Fibroblast of skin of right quadriceps (primary cell): ENCODE measurements at places on chromosomes 7 and 10.

DNA sequence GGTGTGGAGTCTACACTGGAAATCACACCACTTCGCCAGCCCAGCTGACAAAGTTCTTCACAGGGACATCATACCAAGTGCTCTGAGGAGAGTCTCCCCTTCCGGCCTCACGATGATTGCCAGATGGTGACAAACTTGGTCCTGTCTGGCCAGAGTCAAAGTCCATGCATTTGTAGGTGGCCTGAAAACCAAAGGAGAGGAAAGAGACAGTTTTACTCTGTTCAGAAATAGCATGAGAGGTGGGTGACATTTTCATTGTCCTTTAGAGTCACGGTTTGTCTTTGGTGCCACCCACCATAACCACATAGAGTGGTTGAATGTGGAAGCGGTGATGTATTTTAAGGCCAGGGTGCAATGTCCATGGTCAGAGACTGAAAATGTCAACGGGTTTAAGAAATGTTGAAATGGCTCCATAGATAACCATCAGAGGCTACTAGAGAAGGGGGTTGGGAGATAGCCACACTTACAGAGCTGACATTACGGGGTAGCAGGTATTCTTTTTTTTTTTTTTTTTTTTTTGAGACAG is 33.0 kb downstream of the BTBD16 start:
- DNase-seq: no peak

- no peak for DNase-seq
These were observed 571.0 kb downstream of the SH2D4B start for GRCh38 chr10:81108516-81109199.

- DNase-seq: no peak
These were observed 43.2 kb downstream of the LAMB4 start for GRCh38 chr7:108086962-108087361.

DNA sequence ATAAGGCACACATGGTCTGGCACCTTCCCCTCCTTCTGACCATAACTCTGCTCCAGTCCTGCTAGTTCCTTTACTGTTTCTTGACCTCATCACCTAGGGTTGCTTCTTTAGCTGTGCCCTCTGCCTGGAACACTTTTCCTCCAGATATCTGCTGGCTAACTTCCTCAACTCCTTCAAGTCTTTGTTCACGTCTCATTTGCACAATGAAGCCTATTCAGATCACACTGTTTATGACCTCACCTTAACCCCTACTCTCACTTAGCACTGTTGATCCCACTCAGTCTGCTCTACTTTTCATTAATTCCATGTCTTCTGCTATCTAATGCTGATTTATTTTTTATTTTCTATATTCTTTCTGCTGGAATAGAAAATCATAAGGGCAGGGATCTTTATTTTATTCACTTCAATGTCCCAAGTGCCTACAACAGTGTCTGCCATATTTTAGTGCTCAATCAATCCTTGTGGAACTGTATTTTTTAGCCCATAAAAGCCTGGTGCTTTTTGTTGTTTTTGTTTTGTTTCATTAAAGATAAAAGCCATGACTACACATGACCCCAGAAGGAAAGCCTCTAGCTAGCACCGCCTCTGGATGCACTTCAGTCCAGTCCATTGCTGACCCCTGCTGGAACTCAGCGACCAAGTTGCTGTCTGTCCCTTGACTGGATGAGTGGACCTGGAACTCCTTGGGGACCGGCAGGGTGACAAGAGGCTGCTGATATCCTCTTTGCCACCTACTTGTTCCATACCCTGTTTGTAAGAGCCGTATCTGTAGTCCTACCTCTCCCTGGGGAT is 12.3 kb downstream of the KLF14 start:
- DNase-seq: peak; percentile 48

- no peak for DNase-seq
These were observed 226.0 kb downstream of the TCF7L2 start for GRCh38 chr10:113175756-113176651.

DNA sequence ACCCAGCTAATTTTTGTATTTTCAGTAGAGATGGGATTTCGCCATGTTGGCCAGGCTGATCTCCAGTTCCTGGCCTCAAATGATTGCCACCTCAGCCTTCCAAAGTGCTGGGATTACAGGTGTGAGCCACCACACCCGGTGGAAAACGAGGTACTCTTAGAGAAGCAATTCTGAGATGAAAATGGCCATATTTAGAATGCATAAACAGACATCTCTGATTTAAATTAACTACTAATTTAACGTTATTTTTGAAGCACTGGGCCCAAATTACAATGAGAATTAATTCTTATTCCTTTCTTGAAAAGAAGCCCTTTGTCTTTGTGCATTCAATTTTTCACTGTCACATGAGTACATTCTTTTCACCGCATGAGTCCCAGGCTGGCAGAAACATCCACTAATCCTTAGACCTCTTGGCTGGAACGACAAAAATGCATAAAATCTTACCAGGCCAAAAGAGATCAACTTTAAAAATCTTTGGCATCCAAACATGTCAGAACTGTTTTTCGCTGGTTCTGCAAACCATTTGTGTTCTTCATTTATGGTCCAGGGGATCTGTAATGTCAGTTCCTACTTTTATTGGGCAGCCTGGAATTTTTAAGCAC is 60.1 kb upstream of the CAPZA2 start:
- peak; percentile 66 for DNase-seq

DNA sequence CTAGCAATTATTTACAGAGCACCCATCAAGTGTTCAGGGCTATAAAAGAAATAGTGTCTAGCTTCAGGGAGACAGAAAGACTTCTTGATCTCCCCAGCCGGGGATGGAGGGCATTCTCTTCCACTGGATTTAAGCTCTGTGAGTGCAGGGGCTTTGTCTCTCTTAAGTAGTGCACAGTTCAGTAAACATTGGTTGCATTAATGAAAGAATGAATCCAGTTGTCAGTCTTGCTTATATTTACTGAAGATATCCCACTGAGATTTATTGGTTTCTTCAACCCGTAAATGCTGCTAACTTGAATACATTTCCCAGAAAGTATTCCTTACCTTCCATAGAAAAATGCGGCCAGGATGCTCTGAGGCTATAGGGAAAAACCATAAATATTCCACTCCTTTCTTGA is 41.9 kb downstream of the AUTS2 start:
- no peak for DNase-seq

DNA sequence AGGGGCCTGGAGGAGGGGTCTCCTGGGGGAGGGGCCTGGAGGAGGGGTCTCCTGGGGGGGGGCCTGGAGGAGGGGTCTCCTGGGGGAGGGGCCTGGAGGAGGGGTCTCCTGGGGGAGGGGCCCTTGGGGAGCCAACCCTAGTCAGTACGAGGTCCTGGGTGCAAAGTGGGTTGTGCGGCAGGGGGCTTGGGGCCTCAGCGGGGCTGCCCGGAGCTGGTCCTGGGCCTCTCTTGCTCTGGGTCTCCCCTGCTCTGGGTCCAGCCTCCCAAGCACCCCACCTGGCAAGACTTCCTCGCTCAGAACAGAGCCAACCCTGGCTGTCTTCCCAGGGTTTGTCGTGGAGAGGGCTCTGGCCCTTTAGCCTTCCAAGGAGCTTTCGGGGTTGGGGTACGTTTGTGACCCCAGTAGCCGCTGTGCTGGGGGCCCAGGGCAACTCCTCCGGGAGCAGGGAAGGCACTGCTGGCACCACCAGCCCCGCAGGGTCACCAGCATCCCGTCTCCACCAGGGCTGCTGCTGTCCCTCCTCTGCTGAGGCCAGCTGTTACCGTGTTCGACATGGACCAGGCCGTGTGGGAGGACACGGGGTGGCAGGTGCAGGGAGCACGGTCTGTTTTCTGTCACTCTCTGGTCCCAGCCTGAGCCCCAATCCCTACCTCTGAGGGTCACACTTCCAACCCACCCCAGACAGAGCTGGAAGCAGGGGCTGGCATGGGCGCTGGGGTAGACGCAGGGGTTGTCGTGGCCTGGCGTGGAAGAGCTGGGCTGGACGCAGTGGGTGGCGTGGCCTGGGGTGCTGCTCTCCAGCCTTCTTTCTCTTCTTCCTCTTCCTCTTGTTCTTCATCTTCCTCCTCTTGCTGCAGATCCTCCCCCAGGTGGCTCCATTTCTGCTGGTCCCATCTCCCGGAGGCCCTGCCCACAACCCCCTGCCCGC is 22.8 kb downstream of the PWWP2B start:
- no peak for DNase-seq

- DNase-seq: peak; percentile 24
These were observed 84.8 kb downstream of the ANLN start for GRCh38 chr7:36474283-36475010.

GRCh38 chr10:122342293-122343134 is 32.0 kb upstream of the PLEKHA1 start:
- peak; percentile 46 for DNase-seq

DNA sequence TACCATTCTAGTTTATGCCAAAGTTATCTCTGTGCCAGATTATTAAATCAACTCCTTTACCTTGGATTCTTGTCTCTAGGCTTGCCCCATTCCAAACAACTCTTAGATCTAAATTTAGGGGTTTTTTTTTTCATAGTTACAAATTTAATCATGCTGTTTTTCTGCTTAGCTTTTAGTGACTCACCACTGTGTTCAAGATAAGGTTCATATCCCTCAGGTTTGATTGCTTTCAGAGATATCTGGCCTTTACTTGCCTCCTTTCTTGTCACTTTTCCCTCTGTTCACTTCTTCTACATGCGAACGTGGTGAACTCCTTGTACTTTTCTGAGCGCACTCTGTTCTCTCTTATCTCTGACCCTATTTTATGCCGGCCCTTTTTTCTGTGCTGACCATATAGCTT is 78.2 kb downstream of the VPS50 start:
- DNase-seq: peak; percentile 15

DNA sequence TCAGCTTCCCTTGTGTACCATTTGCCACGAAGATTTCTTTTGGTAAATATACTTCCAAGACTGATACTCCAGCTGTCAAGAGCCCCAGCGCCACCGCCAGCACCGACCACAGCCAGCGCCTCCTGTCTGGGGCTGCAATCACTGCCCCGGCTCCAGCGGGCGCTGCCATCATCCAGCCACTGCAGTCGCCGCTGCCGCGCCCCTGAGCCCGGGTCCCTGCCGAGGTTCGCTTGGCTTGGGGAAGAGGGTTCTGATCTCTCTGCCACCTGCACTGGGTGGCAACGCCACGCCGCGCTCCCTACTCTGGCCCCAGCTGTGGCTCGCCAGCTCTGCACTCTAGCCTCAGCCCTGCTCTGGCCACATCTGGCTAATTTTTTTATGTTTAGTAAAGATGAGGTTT is 57.7 kb upstream of the ZNF138 start:
- no peak for DNase-seq

DNA sequence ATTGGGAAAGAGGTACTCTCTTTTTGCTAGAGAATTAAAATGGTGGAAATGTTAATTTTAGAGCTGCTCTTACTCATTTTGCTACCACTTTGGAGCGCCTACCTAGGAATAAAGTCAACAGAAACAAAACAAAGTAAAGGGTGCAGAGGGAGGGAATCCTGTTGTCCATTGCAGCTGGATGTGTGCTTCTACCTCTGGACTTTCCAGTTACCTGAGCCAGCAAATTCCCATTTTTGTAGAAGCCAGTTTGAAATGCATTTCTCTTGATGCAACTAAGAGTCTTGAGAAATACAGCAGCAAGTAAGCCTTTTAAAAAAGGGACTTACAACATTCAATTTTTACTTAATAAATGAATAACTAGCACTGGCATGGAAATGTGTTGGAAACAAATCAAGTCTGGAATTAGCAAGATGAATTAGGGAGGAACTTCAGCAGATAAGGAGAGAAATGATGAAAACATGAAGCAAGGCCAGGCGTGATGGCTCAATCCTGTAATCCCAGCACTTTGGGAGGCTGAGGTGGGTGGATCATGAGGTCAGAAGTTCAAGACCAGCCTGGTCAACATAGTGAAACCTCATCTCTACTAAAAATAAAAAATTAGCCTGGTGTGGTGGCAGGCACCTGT is 113.5 kb upstream of the CTTNBP2 start:
- no peak for DNase-seq

DNA sequence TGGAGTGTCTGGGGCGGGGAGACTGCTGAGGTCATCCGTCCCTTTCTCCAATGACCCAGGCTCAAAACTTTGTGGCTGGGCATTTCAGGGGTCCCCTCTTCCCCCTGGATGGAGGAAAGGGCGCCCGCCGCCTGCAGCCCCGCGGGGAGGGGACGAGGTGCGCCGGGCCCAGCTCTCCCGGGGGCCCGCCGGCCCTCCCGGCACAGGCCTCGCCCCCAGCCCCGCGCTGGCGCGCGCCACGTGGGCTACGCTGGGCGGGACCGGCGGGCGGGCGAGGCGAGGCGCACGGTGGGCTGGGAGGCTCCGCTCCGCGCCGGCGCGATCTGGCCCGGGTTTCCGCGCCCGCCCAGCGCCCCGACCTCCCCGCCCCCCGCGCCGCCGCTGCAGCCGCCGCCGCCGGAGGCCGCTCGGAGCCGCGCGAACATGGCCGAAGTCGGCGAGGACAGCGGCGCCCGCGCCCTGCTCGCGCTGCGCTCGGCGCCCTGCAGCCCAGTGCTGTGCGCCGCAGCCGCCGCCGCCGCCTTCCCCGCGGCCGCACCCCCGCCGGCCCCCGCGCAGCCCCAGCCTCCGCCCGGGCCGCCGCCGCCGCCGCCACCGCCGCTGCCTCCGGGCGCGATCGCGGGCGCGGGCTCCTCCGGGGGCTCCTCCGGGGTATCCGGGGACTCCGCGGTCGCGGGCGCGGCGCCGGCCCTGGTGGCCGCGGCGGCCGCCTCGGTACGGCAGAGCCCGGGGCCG is at the start of gene FOXK1:
TSS of gene FOXK1 (plus strand) at position 410 of the 735 bp plus-strand sequence. CDS start at position 424, 14 bp downstream.
- peak; percentile 79 for DNase-seq

DNA sequence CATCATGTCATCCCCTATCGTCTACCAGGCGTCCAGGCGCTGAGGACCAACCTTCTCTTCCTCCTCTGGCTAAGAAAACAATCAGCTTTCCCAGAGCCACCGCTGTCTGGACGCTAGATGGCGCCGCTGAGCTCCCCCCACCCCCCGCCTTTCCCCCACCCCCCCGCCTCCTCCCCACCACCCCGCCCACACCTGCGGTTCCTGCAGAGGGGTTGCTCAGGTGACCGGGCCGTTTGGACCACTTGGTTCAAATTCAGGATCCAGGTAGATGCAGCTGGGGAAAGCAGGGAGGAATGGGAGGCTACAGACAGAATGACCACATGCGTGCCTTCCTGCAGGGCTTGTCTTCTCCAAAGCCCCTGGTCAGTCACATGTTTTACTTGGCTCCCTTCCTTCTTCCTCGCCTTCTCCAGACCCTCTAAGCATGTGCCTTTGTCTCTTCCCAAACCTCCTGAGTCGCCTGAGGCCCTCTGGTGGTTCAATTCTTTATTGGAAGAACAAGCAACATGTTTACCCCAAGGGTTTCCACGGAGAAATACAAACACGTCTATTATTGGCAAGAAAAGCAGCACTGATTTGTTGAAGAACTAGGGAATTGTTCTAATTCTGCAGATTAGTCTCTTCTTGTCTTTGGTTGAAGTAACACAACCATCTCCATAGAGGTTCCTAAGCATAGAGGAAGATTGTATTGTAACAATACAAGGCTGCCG is 24.7 kb downstream of the AOC1 start:
- DNase-seq: peak; percentile 65

- peak; percentile 47 for DNase-seq
These were observed 11.5 kb upstream of the DLD start for GRCh38 chr7:107879400-107880035.

DNA sequence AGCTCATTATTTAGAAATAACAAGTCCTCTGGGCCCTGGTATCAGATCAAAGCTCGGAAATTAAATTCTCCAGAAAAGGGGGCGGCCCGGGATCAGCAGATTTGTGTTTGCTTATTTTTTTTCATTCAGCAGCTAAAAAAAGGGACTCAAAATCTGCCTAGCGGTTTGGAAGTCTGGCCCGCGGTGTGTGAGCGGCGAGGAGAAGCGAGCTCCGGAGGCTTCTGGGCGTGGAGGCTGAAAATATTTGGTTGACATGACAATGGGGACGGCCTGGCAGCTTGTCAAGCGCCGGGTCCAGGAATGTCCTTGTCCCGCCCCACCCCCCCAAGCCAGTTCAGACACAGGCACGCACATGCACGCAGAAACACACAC is 43.4 kb downstream of the FOXL3 start:
- peak; percentile 11 for DNase-seq

GRCh38 chr7:10998996-10999757 is 25.5 kb downstream of the PHF14 start:
- DNase-seq: no peak
